ENCODE measurements at places on chromosomes 6 and 20.
A peak's percentile ranks its signal among the peaks of the same experiment; 100 is the strongest.

GRCh38 chr20:63580796-63581461, 6.9 kb upstream of the HELZ2 start:
- no peak for DNase-seq

DNA sequence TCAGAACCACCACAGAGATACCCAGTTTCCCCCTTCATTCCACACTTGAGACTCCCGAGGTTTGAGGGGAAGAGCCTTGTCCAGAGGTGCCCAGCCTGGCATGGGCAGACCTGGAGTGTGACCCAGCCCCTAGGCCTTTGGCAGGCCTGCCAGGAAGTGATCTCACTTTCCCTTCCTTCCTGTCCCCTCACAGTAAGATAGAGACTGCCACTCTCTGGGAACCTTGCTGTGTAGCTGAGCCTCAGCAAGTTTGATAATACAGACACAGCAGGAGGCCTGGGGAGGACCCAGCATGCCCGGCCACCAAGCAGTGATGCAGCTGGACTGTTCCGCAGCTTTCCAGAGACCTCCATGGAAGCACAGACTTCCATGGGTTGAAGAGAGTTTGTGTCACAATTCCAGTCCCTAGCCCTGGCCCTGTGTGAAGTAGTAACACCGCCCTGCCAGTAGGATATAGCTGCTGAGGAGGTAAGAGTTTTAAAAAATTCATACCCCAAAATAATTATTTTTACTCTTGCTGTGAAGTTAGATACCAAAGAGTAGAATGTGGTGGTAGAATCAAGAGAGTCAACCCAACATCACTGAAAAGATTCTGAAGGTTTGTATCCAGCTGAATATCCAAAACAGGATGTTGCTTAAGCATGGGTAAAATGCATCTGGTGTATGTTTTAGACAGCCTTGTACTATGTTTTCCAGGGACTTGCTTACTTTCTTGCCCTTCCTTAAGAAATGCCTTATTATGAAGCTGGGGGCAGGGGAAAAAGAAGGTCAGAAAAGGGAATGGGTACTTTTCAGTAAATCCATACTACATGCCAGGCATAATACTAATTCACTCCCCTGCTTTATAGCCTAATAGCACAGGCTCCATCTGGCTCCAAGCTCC, 16.3 kb downstream of the PKIG start:
- no peak for DNase-seq

DNA sequence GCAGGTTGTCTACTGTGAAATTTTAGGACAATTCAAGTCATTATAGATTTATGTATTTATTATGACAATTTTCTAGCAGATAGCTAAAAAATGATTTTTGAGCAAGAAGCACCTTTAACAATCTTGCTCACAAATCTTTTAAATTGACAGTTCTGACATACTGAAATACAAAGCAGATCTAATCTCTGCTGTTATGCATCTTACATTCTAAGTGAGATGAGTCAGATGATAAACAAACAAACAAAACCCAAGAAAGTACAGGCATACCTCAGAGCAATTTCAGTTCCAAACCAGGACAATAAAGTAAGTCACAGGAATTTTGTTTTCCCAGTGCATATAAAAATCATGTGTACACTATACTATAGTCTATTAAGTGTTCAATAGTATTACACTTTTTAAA, 430.7 kb upstream of the PTCHD4 start:
- DNase-seq, result no peak

- DNase-seq, result no peak
Observed at GRCh38 chr6:67541586-67541985, 1093.5 kb upstream of the ADGRB3 start.

- no peak for DNase-seq
Observed at GRCh38 chr6:36054956-36055355, 27.3 kb downstream of the MAPK14 start.

DNA sequence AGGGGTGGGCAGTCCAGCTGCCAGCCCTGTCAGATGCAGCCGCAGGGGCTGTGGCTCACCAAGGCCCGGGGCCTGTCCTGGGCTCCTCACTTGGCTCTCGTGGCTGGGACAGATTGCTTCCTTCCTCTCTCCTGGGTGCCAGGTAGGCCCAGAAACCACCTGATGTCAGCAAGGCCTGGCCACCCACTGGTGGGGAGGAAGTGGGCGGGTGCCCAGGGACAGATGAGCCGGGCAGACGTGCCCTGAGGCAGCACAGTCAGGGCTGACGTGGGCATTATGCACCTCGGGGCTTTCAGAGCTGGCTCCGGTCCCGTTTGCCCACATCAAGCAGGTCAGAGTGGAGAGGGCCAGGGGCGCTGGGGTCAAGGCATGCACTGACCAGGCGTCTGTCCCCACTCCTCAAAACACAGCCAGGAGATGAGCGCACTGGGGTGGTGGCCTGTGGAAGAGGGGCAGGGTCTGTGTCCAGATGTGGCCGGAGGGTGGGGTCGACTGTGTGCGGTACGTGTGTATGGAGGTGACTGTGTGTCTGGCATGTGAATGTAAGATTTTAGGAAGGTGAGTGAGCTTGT, 133.2 kb upstream of the PTPN1 start:
- DNase-seq, result no peak

DNA sequence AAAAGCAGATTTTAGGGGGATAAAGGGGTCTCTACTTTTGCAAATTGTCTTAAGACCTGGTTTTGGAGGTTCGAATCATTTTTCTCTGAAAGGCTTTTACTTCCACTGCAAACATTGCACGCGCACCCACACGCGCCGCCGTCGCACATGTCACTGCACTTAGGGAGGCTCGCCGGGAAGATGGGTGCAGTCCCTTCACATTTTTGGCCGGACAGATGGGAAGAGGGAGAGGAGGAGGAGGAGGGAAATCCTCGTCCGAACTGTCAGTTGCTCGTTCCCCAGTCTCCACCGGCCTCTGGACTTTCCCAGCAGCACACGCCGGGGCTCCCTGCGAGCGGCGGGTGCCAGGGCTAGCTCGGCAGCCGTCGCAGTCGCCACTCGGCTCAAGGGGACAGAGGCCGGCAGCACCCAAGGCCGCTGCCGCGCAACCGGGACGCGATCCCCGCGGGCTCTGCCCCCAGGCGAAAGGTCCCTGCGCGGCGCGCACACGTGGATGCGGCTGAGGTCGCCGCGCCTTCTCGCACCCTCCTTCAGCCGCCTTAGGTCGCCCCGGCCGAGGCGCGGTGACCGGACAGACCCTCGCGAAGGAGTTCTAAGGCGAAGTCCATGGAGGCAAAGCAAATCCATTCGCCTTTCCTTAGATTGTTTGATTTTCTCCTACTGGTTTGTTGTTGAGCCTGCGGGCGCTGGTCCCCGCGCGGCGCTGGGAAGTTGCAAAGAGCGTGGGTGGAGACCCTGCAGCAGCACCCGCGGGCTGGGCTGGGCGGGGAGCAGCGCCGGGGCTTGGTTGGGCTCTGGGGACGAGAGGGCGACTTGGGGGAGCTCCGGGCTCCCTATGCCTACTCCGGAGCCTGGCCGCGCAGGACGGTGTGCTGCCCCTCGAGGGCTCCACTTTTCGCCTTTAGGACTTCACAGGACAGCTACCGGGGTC, 1.2 kb downstream of the MYB start:
- DNase-seq, result peak; percentile 27

GRCh38 chr6:111129013-111129412, 41.7 kb downstream of the SLC16A10 start:
- no peak for DNase-seq

- no peak for DNase-seq
Observed at GRCh38 chr6:98047164-98047563, 764.1 kb upstream of the MMS22L start.

DNA sequence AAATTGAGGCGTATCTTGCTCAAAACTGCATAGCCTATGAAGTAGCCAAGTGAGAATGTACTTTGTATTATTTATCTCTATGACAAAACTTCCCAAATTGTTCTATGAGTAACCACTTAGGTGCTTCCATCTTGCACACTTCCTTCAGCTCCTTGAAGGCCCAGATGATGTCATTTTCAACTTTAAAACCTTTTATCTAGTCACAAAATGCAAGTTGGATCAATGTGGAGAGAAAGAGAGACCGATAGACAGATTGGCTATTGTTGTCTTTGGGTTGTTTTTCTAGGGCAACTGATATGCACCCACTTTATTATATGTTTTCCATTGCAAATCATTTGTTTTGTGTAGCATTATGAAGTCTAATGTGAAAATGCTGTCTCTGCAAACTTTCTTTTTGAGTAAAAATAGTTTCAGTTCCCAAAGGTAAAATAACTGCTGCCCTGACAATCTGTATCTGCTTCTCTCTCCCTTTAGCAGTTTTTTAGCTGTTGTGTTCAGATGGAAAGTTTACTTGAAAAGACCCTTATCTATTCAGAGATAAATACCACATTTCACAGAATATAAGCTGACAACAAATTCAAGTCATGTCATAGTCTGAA, 73.7 kb upstream of the CITED2 start:
- DNase-seq, result no peak

DNA sequence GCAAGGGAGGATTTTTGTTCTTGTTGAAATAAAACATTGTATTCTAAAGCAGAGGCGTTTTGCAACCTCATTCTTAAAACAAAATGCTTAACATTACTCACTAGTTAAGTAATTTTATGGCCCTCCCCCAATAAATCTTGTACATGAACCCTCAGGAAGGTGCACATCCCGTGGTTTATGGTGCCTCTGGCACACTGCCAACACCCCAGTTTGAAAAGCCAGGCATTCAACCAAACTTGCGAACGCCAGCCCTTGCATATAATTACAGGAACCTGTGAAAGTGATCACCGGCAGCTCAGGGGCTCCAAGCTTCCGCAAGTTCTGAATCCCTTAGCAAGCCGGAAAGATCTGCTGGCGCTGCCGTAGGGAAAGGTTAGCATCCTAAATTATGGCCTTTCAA, 1109.0 kb upstream of the FLRT3 start:
- DNase-seq, result no peak

GRCh38 chr20:1122388-1123315, 4.2 kb downstream of the PSMF1 start:
- DNase-seq, result no peak

DNA sequence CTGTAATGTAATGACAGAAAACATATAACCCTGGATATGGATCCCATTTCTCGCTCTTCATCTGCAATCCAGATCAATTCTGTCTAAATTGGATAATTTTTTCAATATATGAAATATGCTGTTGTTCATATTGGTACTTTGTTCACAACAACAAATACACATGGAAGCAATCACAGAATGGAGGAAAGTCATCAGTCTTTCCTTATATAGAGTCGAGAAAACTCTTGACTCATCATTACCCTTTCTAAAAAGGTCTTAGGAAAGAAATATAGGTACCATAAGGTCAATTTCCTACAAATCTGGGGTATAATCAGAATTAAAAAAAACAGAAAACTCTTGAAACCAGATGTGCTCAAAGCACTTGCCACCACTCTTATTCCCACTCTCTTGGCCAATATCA, 677.6 kb upstream of the ID4 start:
- no peak for DNase-seq

GRCh38 chr20:6595704-6596103, 171.8 kb upstream of the BMP2 start:
- DNase-seq, result no peak

- no peak for DNase-seq
Observed at GRCh38 chr20:4052554-4052953, 37.2 kb upstream of the RNF24 start.

Data from NCI-H510A (cell line).